ENCODE measurements at places on chromosomes 2 and 18.

GRCh38 chr18:2146092-2146491 lies 425.2 kb downstream of the METTL4 start:
- no peak for DNase-seq

- DNase-seq: no peak
Measured at GRCh38 chr2:163135256-163135655, 296.7 kb upstream of the KCNH7 start.

DNA sequence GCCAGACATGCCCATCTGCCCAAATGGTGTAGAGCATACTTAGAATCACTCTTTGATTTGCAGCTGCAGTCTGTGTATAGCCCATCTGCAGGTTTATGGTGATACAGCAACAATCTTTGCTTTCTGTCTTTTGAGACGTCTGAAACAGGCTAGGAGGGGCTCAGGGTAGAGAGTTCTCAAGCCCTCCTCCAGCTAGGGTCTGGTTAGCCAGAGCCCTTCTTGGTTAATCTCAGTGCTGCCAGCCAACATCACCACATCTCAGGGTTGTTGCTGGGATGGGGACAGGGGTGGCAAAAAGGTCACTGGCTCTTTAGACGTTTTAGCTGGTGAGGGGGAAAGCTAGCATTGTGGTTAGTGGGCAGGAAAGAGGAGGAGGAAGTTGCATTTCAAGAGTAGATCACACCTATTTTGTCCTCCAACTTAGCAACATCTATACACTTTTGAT lies 136.6 kb upstream of the ACAA2 start:
- DNase-seq: no peak

GRCh38 chr2:211941216-211941747 lies 597.3 kb downstream of the ERBB4 start:
- DNase-seq: no peak

DNA sequence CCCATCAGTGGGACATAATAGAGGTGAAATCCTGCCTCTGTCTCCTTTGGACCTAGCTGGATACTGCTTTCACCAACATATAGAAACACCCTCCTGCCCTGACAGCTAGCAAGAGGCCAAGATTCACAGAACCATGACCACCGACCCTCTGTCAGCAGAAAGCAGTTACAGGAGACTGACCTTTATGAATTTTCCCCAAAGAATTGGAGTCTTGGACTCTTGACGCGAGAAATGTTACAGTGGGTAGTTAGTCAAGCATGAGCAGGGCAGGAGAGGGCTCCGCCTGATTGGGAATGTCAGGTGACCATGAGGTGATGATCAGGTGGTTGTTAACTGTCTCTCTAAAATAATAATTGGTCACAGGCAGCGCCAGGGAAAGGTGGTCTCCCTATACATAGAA lies 1002.3 kb downstream of the TDRD15 start:
- DNase-seq: no peak

DNA sequence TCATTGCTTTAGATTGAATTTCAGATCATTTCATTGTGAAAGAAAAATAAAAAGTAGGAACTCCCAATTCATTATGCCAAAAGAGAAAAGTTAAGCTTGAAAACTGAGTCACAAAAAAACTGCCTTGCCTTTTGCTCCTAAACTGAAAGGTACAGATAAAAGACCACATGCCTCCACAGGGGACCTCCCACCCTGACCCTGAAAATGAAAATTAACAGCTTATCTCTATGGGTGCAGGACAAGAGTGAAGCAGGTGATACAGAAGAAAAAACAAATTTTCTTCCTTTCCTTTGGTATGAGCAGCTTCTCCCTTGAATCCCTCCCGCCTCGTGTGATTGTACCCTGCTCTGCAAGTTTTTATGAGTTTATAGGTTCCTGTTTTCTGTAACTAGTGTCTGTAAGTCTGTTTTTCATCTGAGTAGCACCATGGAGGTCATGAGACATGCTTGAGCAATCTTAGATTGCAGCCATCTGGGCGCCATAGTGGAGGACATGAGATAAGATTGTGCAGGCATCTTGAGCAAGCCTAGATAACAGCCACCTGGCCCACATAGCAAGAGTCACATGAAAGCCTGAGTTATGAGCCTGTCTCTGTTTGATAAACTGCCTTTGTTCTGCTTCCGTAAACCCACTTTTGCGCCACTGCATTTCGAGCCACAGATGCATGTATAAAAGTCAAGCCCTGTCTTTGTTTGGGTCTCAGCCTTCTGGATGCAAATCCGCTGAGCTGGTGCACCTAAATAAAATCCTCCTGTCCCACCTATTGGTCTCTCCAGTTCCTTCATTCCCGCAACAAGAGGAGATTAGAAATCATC lies 56.2 kb upstream of the DYNC1I2 start:
- DNase-seq: peak; percentile 40

DNA sequence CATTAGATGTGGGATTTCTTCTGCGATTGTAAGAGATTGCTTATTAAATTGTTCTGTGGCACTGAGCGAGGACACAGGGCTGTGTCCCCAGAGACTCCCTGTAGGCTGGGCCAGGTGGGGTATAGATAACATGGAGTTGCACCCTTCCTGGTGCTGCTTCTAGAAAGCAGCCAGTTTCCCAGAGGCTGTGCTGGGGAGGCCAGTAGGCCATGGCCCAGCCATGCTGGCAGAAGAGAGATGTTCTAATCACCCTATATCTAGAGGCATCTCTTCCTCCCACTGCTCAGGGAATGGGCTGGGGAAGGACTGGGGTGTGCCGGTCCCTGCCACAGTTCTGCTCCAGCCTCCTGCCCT lies 66.9 kb downstream of the HS1BP3 start:
- no peak for DNase-seq

DNA sequence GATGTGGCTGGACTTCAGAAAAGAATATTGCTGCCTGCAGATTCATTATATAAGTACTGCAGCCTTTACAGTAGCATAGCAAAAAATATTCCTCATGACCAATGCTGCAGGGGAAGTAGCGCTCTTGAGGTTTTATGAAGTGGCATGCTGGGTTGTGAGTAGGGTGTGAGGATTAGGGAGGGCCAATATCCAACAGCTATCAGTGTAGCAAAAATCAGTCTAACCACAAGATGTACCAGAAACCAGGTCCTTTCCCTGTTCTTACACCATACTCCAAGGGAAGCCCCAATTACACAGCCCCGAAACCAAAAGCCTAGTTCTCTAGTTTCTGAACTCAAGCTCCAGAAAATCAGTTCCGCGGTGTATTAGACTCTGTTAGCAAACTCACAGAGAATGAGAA lies 1082.2 kb upstream of the DDX18 start:
- no peak for DNase-seq

- DNase-seq: no peak
Measured at GRCh38 chr2:173185437-173185836, 109.8 kb downstream of the MAP3K20 start.

GRCh38 chr18:12011957-12012549 lies 30.7 kb downstream of the IMPA2 start:
- DNase-seq: no peak

DNA sequence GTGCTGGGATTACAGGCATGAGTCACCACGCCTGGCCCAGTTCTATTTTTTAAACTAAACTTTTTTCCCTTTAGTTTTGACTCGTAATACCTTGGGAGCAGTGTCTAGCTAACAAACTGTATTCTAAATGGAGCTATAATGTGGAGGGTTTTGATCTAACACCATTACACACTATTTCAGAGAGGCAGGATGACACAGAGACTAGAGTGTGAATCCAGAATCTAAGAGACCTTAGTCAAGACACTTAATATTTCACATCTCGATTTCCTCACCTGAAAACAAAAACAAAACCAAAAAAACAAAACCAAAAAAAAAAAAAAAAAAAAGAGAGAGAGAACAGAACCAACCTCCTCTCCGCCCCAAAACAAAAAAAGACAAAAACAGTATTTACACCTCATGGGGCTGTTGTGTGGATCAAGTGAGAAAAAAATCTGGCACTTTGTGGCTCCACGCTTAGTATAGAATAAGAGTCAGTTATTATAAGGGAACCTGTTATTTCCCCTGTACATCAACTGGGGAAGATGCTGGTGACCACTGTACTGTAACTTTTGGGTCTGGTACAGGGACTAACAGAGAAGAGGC lies 31.3 kb downstream of the DARS1 start:
- no peak for DNase-seq

DNA sequence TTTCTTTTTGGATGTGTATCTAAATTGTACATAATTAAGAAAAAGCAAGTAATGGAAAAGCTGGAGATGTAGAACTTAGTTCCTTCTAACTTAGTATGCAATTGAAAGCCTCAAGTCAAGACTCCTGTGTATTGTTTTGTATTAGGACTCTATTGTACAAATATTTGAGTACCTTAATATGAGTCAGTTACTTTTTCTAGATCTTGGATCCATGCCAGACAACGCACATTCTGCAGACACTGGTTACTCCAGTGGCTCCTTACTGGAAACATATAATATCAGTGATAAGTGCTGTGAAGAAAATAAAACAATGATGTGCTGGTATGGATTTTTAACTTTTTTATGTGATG lies 1.5 kb downstream of the SLC39A10 start:
- peak; percentile 86 for DNase-seq

DNA sequence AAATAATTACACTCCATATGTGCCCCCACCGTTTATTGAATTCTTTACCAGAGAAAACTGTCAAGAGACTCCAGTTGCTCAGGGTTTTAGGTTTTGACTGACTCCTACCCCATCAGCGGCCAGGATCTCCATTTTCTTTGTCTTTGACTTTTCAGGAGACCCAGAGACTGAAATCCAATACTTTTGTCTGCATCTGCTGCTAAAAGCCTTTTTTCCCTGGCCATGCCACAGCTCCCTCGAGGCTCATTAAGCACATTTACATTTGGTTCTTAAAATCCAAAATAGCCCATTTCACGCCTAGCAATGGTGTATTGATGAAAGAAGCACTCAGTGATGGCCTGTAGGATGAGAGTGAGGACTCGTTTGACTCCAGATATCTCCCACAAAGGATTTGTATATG lies 332.6 kb upstream of the ACVR2A start:
- no peak for DNase-seq

DNA sequence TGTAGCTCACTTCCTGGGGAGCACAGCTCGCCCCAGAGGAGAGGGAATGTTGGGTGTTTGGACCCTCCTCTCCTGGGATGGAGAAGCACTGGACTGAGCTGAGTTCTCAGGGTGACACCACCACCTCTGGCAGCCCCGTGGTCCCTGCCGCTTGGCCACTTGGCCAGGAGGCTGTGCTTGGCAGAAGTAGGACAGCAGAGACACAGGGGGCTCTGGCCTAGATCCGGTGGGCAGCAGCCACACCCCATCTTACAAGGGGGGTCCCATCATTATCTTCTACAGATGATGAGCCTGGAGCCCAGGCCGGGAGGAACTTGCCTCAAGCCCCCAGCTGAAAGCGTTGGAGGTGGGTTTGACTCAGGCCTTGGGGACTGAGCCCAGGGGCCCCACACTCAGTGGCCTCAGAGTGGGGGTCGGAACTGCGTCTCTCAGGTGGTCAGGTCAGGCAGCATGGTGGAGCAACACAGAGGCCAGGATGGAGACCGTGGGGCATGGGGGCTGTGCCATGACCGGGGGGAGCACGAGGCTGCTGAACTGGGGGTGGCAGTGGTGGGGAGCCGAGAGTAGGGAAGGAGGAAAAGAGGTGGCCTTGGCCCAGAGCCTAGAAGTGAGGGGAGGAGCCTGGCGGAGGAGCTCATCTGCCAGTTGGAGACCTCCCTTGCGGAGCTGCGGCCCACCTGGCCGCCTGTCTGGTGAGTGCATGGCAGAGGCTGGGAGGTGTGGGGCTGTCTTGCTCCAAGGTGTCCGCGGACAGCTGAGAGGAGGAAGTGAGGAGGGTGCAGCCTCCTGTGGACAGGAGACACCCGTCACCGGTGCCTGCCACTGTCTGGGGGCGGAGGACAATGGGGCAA lies 63.6 kb upstream of the HDAC4 start:
- DNase-seq: no peak

DNA sequence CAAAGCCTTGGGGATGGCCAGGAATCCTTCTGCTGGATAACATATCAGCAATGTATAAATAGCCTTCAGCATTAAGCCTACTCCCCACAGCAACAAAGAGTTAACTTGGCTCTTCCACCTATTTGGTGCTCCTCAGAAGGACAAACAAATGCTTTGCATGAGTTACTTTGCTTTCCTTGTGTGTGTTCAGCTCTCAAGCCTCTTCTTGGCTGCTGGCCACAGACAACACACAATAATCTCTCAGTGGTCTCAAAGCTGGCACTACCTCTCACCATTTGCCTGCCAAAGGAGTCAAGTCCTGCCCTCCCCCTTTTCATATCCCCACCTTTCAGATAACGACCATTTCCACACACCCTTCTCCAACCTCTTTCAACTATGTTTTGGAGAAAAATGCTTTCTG lies 17.5 kb downstream of the FTCDNL1 start:
- DNase-seq: no peak

GRCh38 chr2:232662486-232663260 lies 29.3 kb downstream of the EFHD1 start:
- no peak for DNase-seq

DNA sequence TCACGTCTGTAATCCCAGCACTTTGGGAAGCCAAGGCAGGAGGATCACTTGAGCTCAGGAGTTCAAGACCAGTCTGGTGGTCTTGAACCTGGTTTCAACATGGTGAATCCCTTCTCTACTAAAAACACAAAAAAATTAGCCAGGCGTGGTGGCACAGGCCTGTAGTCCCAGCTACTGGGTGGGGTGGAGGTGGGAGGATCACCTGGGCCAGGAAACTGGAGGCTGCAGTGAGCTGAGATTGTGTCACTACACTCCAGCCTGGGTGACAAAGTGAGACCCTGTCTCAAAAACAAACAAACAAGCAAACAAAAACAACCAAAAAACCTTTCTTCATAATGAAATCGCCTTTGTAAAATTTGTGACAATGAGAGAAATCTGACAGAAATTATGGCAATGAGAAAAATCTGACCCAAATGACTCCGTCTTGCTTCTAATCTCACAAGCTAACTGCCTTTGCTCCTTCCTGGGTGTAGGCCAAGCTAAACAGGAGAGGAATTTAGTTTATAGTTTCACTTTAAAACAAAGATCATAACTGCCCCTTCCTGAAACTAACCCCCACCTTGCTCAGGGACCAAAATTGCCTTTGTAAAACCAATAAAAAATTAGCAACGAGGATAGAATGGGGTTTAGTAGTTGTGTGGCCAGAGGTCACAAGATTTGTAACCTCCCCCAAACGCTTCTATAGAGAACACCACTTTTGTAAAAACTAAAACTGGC lies 60.7 kb upstream of the KIF5C start:
- no peak for DNase-seq

- no peak for DNase-seq
Measured at GRCh38 chr18:55256929-55257289, 297.6 kb upstream of the CCDC68 start.

DNA sequence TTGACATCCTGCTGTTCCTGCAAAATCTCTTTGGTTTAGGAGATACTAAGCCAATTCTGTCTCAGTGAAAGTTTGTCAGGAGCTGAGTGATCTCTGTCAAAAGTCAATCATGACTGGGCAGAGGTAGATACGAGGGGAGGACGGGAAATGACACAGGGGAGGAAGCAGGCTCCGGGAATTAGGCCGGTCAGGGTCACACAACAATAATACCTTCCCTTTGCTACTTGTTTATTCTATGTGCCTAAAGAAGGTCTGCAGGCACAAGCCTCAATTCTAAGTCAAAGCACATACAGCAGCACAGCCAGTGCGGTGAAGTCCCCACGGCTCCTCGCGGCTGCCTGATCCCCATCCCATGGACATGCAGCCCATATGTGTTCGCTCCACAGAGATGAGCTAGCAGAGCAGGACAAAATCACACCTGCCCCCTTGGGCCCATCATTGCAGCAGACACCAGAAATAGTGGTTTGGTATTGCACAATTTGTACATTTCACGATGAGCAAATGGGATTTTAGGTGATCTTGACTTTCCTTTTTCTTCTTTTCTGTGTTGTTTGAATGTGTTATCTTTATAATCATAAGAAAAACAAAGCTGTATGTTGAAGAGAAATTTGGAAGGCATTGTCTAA lies 141.4 kb downstream of the VAPA start:
- no peak for DNase-seq

GRCh38 chr2:74690571-74690970 lies 36.5 kb downstream of the SEMA4F start:
- DNase-seq: peak; percentile 73

Measured in A549 (cell line).